ENCODE measurements at places on chromosomes 4 and X.

- DNase-seq, result no peak
Observed at GRCh38 chrX:150849996-150850720, 48.3 kb downstream of the CD99L2 start.

- DNase-seq, result no peak
Observed at GRCh38 chrX:38240541-38240940, 19.9 kb upstream of the SRPX start.

GRCh38 chrX:130658310-130658709 lies 244.7 kb downstream of the ENOX2 start:
- DNase-seq, result no peak

- no peak for DNase-seq
Observed at GRCh38 chr4:158172261-158173258, at the start of gene GASK1B. GASK1B (minus strand) TSS chr4:158173025; CDS start chr4:158171375, 1,650 bp downstream.

- no peak for DNase-seq
Observed at GRCh38 chr4:148330724-148331123, 111.5 kb downstream of the NR3C2 start.

- no peak for DNase-seq
Observed at GRCh38 chr4:109798866-109799265, 2.9 kb downstream of the CFI start.

DNA sequence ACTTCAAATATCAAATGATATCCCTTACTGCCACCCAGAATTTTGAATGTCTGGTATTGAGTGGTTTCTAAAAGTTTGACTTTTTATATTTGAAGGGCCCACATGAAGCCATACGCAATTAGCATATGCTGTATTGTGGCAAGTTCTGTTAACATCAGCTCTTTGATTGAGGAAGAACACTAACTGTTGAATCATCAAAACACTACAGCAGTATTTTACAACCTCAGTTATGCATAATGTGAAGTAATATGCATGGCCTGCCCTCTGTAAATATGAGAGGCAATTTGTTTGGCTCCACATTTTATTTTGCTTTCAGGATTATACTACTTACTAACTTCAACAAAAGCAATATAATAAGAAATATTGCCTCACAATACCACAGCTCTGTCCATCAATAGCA lies 62.2 kb upstream of the DMD start:
- DNase-seq, result no peak

- DNase-seq, result no peak
Observed at GRCh38 chr4:74395633-74396032, 30.7 kb downstream of the EREG start.

Measured in CD4-positive, alpha-beta T cell treated with Interleukin-12 subunit alpha and Interleukin-12 subunit beta, for 1 hour (primary cell).